Substantia nigra (tissue), 51 donors: ENCODE measurements at places on chromosomes 2 and 18.

GRCh38 chr2:196546151-196546919 is 93.2 kb upstream of the CCDC150 start:
- DNase-seq = no peak

DNA sequence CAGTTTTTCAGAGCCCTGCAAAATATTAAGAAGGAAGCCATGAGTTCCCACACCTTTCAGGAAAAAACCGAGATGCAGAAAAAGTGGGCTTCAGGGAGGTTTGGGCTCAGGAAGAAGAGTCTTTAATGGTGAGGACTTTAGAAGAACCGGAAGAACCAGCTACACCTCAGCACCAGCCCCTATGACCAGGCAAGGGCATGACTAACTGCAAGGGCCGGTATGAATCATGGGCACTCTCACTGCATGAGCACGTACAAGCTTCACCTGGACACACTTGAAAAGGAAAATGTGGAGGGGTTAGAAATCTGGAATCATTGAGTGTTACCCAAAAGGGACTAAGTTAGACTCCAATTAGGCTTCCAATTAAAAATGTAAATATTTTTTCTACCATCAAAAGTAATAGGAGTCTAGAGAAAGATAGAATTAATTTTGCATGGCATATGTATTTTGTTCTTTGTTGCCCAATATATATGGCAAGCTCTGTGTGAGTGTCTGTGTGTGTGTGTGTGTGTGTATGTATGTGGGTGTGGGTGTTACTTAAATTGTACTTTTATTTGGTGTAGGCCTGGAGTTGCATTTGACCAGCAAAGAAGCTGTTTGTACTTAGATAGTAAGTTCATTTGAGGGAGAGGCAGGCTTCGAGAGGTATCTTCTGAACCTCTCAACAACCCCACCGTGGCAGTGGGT is 66.5 kb upstream of the THUMPD2 start:
- DNase-seq = no peak

GRCh38 chr18:58313491-58314032 is 269.5 kb downstream of the NEDD4L start:
- no peak for DNase-seq

GRCh38 chr18:51453594-51453993 is 256.1 kb upstream of the MEX3C start:
- DNase-seq = no peak

- DNase-seq = no peak
Measured at GRCh38 chr2:211228559-211228958, 672.2 kb downstream of the CPS1 start.

DNA sequence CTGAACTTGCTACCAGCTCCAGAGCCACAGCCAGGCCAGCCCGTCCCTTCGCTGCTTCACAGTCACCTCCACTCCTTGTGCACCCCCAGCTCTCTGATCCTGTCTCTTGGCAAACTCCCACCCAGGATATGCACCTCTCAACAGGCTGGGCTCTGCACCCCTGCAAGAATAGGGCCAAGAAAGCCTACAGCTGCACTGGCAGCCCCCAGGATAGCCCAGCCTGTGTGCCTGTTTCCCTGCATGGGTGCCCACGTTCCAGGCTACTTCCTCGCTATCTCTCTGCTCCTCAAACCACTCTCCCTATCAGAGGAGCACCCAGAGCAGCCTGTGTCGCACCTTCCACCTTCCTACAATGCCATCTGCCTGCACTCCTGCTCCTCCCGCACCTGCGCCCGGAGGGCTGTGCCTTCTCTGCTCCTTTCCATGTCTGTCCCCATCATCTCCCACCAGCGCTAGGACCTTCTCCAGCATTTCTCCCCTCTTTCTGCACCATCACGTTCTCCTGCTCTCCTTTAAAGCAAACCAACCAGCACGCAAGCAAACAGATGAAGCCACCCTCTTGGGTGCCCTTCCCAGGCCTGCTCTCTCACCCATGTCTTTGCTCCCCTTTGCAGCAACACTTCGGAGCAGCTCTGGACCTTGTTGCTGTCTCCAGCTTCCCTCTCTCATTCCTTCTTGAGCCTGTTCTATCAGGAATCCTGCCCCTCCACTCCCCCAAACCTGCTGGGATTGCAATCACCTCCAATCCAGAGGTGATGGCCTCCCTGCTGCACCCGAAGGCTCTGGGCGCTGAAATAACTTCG is 313.2 kb upstream of the HS6ST1 start:
- DNase-seq = no peak
